PC-9 (cell line): ENCODE measurements at places on chromosomes 13 and 19.

DNA sequence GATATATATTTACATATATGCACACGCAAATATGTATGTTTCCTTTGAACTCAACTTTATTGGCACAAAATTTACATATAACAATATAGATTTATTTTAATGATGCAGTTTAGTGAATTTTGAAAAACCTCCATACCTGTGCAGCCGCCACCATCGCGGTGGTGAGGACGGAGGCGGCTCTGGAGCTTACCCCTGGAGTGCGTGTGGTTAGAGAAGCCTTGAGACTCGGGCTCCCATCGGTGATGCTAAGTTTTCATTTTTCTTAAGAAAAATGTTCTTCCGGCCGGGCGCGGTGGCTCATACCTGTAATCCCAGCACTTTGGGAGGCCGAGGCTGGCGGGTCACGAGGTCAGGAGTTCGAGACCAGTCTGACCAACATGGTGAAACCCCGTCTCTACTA lies 31.8 kb downstream of the GJA3 start:
- H3K4me3 ChIP-seq, result peak overlapping the region; percentile 72; the same call in 1 of the 2 replicates
- no peak overlapping the region for H3K27ac ChIP-seq
- H3K4me1 ChIP-seq, result 0 out of 2 replicates have a peak, but pooled peaks cover 10% of the 10 kb centered on the region
- H3K36me3 ChIP-seq, result no peaks in the 10 kb centered on the region
- no peaks in the 10 kb centered on the region for H3K27me3 ChIP-seq

- H3K27me3 ChIP-seq, result no peaks in the 10 kb centered on the region
- H3K4me1 ChIP-seq, result no peaks in the 10 kb centered on the region
- no peaks in the 10 kb centered on the region for H3K36me3 ChIP-seq
- DNase-seq, result no peak
These were observed 22.4 kb downstream of the RANBP3 start for GRCh38 chr19:5955636-5955935.

DNA sequence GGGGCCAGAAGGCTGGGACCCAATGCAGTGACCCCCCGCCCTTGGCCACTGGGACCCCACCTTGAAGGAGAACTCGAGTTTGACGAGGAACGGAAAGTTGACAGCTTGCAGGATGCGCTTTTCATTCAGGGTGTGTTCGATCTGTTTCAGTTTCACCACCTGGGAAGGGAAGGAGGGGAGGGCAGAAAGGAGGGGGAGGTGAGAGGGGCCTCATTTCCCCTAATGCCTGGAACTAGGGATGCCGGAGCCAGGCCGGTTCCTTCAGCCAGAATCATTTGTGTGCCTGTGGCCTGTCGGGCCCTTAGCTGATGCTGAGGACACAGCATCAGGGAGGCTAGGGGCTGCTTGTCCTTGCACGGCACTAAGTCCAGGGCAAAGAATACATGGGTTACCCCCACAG lies 12.2 kb upstream of the SAMD1 start:
- peaks cover 14% of the 10 kb centered on the region for H3K4me1 ChIP-seq
- H3K4me3 ChIP-seq, result no peak overlapping the region
- no peaks in the 10 kb centered on the region for H3K27me3 ChIP-seq
- peak overlapping the region; percentile 20; the same call in 1 of the 2 replicates for H3K27ac ChIP-seq

DNA sequence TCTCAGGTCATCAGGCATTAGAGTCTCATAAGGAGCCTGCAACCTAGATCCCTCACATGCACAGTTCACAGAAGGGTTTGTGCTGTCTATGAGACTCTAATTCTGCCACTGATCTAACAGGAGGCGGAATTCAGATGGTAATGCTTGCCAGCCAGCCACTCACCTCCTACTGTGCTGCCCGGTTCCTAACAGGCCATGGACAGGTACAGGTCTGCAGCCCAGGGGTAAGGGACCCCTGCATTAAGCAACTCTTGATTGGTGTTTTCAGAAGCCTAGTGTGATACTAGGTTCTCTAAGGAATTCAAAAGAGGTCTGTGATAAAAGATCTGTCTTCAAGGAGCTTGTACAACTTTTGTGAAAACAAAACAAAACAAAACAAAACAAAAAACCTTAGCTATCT lies 31.1 kb downstream of the CAB39L start:
- H3K4me3 ChIP-seq, result no peak overlapping the region
- no peak overlapping the region for H3K27ac ChIP-seq
- DNase-seq, result no peak
- no peaks in the 10 kb centered on the region for H3K36me3 ChIP-seq

GRCh38 chr13:44317752-44318151 lies 55.9 kb upstream of the SERP2 start:
- no peaks in the 10 kb centered on the region for H3K27me3 ChIP-seq
- no peak for DNase-seq

GRCh38 chr19:10142701-10143375 lies 23.1 kb upstream of the EIF3G start:
- H3K36me3 ChIP-seq, result peaks cover 51% of the 10 kb centered on the region
- H3K4me1 ChIP-seq, result no peaks in the 10 kb centered on the region
- no peak overlapping the region for H3K27ac ChIP-seq
- no peak overlapping the region for H3K4me3 ChIP-seq

- no peak for DNase-seq
- no peaks in the 10 kb centered on the region for H3K36me3 ChIP-seq
- no peaks in the 10 kb centered on the region for H3K27me3 ChIP-seq
- H3K4me3 ChIP-seq, result no peak overlapping the region
- no peaks in the 10 kb centered on the region for H3K4me1 ChIP-seq
- no peak overlapping the region for H3K27ac ChIP-seq
These were observed 15.5 kb downstream of the SERP2 start for GRCh38 chr13:44389060-44389666.

DNA sequence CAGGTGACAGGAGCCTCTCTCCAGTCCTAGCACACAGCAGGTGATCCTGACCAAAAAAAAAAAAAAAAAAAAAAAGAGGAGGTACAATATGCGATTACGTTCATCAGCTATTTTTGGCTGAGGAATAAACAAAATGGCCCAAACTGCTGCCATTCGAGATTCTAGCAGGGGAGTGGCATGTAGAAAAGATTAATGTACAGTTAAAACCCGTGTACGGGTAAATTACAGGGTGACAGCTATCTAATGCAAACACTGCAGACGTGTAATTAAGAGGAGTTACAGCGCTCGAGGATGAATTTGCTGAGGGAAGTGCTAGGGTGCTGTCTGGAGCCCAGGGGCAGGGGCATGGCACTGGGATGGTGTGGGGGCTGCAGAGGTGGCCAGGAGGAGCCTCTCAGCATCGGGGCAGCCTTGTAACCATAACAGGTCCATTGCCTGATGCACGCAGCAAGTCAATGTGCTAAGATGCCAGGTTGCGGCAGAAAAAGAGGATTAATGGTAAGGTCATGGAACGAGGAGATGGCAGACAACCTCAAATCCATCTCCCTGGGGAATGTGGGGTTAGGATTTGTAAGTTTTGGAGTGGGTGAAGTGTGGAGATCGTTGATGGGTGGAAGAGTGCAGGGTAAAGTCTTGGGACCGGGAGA lies 17.4 kb downstream of the CHST8 start:
- no peak overlapping the region for H3K27ac ChIP-seq
- no peaks in the 10 kb centered on the region for H3K36me3 ChIP-seq
- H3K4me3 ChIP-seq, result no peak overlapping the region
- no peaks in the 10 kb centered on the region for H3K4me1 ChIP-seq
- no peak for DNase-seq

GRCh38 chr19:800360-801029 lies 3.2 kb downstream of the PTBP1 start:
- no peaks in the 10 kb centered on the region for H3K27me3 ChIP-seq
- H3K27ac ChIP-seq, result peak overlapping the region; percentile 72
- H3K4me3 ChIP-seq, result peak overlapping the region; percentile 78; the same call in 1 of the 2 replicates

- H3K4me3 ChIP-seq, result no peak overlapping the region
- peak; percentile 42 for DNase-seq
- no peaks in the 10 kb centered on the region for H3K36me3 ChIP-seq
These were observed 1220.5 kb upstream of the SLC10A2 start for GRCh38 chr13:104286566-104287290.

DNA sequence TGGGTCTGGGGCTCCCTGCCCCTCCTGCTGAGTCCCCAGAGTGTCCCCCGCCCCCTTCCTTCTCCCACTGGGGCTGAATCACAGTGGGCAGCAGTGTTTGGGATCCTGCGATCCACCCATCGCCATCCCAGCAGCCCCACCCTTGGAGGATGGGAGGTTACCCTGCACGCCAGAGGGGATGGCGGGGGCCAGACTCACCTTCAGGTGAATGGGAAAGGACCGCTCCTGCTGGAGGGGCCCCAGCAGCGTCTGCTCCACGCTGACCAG lies 569 bp downstream of the DLEU7 start:
- no peaks in the 10 kb centered on the region for H3K4me1 ChIP-seq
- no peak for DNase-seq

DNA sequence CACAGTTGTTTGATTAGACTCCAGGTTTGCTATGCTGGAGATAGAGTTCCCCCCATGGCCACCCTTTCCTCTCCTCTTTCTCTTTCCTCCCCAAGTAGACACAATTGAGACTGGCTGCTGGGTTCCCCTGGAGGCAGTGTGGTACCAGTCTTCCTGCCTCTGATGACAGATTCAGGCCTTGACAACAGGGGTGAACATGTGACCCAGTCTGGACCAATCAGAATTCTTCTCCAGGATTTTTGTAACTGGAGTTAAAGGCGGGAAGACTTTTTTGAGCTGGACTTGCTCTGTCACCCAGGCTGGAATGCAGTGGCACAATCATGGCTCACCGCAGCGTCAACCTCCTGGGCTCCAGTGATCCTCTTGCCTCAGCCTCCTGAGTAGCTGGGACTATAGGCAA lies 48.7 kb downstream of the CCNE1 start:
- H3K4me1 ChIP-seq, result peaks cover 7% of the 10 kb centered on the region; the same call in 1 of the 2 replicates
- H3K27me3 ChIP-seq, result no peaks in the 10 kb centered on the region
- no peak overlapping the region for H3K4me3 ChIP-seq
- H3K36me3 ChIP-seq, result no peaks in the 10 kb centered on the region
- H3K27ac ChIP-seq, result no peak overlapping the region

GRCh38 chr19:38730731-38731589 lies 13.3 kb downstream of the CAPN12 start:
- no peak overlapping the region for H3K4me3 ChIP-seq
- H3K4me1 ChIP-seq, result peaks cover 41% of the 10 kb centered on the region
- peak overlapping the region; percentile 58 for H3K27ac ChIP-seq
- no peak for DNase-seq
- peaks cover 5% of the 10 kb centered on the region; the same call in 1 of the 2 replicates for H3K36me3 ChIP-seq

DNA sequence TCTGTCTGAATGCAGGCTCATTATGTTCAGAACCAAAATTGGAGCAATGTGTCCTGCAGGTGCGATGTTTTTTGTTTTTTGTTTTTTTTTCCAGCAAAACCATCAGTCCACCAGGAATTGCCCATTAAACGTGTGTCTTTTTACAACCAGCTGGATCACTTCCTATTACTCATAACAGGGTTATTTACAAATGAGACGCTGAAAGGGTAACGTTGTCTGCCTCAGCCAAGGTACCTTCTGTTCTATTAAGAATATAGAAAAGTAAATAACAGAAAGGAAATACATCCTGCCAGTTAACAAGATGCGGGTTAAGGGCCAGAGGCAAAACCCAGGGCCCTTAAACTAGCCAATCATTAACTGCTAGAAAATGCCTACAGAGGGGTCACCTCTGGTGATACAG lies 590.4 kb downstream of the TBC1D4 start:
- H3K4me1 ChIP-seq, result no peaks in the 10 kb centered on the region
- H3K27ac ChIP-seq, result no peak overlapping the region
- H3K36me3 ChIP-seq, result no peaks in the 10 kb centered on the region
- no peak for DNase-seq
- H3K27me3 ChIP-seq, result no peaks in the 10 kb centered on the region
- no peak overlapping the region for H3K4me3 ChIP-seq
